ENCODE measurements at places on chromosomes 2 and 18.

- no peak for DNase-seq
These were observed 239.9 kb upstream of the ID2 start for GRCh38 chr2:8441986-8442385.

GRCh38 chr2:240168041-240168440, 27.6 kb upstream of the OTOS start:
- no peak for DNase-seq

DNA sequence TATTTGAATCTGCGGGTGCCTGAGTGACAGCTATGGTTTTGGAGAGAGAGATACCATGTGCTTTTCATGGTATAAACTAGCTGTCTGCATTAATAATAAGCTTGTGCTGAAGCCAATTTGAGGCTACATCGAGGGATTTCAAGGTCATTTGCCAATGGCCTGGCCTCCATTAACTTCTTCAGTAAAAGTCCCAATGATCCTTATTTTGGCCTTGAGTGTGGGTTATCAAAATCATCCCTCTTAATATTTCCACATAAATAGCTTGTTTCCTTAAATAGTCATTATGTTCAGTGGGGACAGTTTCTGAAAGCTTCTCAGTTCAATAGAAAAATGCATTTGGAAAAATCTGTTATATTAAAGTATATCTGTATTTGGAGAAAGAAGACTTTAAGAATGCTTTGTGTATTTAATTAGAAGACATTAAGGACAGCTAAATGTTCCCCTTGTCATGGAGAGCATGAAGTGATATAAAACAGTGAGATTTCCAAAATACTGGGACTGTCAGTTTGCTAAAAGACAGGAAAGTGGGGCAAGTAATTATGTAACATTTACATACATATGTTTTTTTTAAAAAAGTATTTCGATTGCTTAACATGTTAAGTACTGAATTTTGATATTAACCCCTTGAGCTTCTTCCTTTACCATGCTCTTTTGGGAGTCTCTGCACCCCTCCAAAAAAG, 355.5 kb upstream of the ZEB2 start:
- DNase-seq, result no peak

DNA sequence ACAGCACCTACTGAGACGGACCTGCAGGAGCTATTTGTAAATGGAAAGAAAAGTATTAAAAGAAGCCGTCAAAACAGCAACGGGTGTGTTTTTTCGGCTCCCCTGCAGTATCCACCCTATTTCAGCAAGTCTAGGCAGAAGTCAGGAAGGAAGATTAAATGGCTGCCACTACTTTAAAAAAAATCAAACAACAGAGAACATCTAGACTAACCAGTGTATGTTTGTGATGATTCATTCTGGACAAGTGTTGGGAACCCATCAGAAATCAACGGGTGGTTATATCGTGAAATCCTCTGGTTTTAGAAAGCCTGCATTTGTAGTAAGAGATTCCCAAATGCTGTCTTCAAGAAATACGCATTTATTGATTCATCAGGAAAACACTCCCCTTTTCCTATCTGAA, 9.0 kb downstream of the PMAIP1 start:
- no peak for DNase-seq

- DNase-seq, result no peak
These were observed 1534.5 kb downstream of the DPP10 start for GRCh38 chr2:115976916-115977315.

DNA sequence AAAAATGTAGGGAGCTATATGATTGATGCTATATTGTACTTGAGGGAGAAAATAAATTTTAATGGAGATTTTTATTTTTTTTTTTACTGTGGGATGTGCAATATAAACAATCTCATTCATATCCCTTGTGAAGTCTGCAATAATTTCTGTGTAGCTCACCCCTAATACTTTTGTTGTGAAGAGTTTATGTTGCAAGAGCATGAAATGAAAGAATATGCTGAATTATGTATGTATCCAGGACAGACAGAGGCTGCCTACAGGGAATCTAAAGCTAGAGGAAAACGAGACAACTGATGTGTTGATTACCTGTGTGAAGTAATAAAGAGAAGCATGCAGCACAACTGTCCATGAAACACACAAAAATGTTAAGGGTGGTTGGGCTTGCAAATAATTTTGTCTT, 643.3 kb downstream of the DCDC2C start:
- DNase-seq, result no peak

GRCh38 chr2:134014196-134014960, 239.5 kb upstream of the MGAT5 start:
- DNase-seq, result no peak

- DNase-seq, result no peak
These were observed 203.0 kb upstream of the KCNJ3 start for GRCh38 chr2:154495455-154495868.

GRCh38 chr2:237218756-237219155, 133.1 kb downstream of the COPS8 start:
- no peak for DNase-seq

DNA sequence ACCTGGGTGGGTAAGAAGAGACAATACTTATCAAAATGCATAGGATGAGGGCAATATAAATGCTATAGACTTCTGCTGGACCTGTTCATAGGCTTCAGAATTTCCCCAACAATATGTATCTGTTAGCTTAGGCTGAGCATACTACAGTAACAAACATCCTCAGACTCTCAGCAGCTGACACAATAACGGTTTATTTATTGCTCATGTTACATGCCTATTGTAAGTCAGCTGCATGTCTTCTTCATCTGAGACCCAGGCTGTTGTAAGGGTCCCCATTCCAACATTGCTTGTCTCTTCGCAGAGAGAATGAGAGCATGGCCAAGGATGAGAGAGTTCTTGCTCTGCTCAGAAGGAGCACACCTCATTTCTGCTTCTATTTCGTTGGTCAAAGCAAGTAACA, 150.7 kb downstream of the TMEM200C start:
- DNase-seq, result no peak

GRCh38 chr2:174247474-174248186, 702 bp downstream of the OLA1 start:
- no peak for DNase-seq

DNA sequence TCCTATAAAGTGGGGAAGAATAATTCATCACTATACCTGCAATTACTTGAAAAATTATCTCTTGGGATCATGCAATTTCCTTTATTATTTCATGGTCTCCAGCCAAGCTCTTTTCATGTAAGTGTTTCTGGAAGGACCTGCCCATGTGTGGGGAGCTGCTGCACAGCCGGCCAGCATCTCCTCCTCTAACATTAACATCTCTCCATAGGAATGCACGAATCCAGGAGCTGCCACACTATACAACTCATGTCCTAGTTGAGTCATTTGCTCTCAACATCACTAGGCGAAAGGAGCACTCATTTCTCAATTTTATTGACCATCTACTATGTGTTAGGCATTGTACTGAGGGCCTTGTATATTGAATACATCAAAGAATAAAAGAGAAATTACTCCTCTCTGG, 144.3 kb upstream of the ERBB4 start:
- DNase-seq, result no peak

GRCh38 chr2:19887510-19887909, 14.3 kb downstream of the TTC32 start:
- no peak for DNase-seq

DNA sequence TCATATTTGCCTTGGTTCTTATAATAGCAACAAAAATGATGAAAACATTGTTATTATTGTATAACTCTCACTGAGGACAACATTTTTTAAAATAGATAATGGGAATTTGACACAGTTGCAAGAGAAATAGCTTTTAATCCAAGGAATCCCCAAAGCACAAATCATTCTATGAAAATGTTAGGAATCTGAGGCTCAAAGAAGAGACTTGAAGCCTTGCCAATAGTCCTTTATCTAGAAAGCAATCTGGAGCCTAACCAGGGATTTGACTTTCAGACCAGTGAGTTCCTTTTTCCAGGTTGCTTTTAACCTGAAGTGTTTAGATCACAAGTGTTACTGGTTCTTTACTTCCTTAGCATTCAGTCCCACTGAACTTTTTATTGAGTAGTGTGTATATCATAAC, 574.5 kb upstream of the ZEB2 start:
- no peak for DNase-seq

DNA sequence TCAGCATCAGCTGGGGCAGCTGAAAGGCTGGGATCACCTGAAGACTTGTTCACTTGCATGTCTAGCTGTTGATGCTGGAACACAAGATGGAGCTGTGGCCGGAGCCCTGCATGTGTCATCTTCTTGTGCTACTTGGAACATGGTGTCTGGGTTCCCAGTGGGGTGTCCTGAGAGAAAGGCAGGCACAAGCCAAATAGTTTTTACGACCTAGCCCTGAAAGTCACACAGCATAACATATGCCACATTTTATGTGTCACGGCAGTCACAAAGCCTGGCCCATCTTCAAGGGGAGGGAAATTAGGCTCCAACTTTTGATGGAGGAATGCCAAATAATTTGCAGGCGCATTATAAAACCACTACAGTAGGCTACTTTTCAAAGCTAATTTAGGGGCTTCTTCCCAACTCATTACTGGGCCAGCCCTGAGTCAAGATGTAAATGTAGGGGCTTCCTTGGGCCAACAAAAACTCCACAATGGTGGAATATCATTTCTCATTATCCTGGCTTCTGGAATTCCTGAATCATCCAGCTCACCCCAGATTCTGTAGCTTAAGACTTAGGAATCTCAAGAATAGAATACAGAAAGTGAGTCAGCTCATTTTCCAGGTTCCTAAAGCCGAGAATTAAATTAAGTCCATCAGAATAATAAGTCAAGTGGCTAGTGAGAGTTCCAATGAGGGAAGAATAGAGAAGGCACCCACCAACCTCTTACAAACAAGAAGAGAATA, 543.0 kb downstream of the TNS1 start:
- DNase-seq, result no peak

DNA sequence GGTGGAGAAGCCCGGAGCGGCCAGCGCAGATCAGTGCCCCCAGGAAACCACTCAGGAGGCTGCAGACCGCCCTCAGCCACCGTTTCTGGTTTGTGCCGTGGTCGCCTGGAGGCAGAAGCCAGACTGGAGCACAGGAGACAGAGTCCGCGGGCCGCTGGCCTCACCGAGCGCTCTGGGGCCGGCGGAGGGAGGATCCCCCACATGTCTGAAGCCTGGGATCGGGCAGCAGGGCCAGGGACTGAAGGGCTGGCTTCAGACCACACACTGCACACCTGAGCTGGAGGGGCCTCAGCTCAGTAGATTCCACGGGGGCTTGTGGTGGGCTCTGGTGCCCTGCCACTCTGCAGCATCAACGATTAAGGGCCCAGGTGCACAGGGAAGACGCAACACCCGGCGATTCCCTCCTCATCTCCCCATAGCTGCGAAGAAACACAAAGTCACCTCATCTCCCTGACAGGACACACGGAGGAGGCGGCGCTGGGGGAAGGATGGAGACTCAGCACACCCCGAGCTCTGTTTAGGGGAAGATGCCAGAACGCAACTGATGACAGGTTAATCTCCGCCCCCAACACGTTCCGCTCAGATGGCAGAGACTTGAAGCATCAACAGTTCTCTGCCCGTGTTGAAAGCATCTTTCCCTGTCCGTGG, 408.1 kb downstream of the GALR1 start:
- DNase-seq, result no peak

- DNase-seq, result no peak
These were observed 50.6 kb downstream of the PMAIP1 start for GRCh38 chr18:59950215-59950944.

DNA sequence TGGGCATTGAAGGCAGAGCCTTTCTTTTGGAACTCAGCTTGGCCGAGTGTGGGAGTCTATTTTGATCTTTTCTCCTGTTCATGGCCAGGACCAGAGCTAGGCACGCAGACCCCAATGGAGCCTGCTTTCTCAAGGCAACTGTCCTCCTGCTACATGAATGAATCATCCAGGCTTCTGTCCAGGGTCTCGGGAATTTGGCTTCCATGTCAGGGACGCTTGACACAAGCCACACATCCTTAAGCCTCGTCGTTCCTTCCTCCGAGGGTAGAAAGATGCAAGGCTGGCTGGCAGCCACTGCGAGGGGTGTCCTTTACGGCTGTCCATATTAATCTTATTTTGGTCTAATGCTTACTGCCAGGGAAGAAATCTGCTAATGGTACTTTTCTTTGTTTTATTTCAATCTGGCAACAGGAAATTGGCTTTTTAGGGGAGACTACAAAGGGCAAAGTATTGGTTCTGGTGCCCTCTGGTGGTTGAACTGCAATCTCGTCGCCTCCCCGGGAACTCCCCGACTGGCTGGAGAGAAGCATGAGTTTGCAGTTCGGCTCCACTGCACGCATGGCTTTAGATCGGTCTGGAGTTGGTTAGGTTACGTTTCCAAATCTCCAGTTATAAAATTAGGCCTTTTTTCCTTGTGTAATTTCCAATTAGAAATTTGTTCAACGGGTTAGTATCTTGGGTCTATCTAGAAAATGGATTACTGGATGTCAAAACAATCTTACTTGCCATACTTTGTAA, 135.2 kb downstream of the ALPK2 start:
- no peak for DNase-seq

GRCh38 chr2:225937625-225938187, 538.2 kb downstream of the NYAP2 start:
- DNase-seq, result no peak

DNA sequence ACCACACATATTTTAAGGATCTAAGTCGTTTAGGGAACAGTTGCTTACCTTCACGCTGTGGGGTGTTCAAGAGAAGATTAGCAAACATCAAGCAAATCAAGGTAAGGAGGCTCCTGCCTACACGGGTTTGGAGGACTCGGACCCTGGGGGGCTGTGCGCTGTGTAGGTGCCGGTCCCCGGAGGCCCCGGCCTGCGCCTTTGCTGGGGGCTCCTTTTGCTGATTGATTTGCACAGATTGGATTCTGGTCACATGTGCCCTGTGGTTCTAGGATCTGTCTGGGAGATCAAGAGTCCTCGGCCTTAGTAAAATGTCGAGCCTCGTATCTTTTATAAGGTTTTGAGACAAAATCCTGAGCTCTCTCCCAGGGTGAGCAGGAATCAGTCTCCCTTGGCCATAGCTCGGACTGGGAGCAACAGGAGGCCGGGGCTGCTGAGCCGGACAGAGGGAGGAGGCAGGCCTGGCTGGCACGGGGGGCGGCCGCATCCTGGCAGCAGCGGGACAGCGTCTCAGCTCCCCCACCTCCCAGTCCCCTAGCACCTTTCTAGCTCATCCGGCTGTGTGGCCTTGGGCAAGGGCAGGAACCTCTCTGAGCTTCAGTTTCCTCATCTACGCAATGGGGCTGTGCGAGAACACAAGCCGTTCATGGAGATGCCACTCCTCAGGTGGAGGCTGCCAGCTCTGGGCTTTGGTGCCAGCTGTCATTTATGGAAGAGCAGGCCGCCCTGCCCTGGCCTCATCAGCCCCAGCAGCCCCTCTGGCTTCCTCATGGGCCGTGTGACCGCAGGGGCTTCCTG, 147.2 kb downstream of the MBP start:
- no peak for DNase-seq

Data from cortex of kidney (tissue), 1 donor.